ENCODE measurements at places on chromosomes 2 and 18.

DNA sequence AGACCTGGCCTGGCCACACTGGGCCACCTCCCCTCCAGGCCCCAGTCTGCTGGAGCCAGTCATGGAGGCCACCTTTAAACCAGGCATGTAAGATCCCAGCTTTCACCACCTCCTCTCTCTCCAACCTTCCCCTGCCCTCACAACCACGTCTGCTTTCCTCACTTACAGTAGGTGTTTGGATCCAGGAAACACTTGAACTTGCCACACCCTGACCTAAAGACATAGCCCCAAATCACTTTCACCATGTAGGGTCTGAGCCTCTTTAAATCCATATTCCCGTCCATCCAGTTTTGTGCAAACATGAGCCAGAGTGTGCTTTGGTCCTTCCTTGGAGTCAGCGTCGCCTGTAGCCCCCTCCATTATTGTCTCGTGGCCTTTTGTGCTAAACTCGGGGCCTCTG is 66.8 kb downstream of the NRP2 start:
- DNase-seq = no peak

DNA sequence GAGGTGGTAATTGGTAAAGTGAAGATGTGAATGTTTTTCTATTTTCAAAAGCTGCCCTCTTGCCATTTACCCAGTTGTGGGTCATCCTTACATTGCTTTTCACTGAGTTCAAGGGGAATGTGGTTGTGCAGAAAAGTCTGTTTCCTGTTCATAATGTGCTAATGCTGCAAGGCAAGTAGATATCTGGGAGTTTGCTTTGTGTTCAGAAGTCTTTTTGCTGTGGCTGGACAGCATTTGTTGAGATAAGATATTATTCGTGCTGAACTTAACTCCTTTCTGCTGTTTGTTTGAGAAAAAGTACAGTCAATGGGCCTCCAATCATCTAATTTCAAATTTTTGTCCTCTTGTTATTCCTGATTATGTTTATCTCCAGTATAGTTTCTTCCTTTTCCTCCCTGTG is 263.2 kb downstream of the LTBP1 start:
- no peak for DNase-seq

- no peak for DNase-seq
Measured at GRCh38 chr2:98310010-98310409, 36.2 kb upstream of the CNGA3 start.

DNA sequence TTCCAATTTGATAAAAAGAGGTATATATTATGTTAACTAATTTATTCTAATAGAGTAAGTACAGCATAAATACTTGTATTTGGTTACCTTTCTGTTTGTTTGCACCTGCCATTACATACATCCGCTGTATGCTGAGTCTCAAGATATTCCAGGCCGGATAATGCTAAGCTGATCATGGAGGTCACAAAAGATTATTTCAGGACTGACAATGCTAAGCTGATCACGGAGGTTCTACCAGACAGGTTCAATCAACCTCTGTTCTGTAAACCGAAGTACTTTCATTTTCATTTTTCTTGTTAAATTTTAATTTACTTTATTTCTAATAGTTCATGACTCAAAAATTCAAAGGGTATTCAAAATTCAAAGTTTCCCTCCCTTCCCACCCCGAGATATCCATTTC is 31.1 kb downstream of the PNO1 start:
- no peak for DNase-seq

- no peak for DNase-seq
Measured at GRCh38 chr2:18440141-18440661, 120.3 kb downstream of the RDH14 start.

DNA sequence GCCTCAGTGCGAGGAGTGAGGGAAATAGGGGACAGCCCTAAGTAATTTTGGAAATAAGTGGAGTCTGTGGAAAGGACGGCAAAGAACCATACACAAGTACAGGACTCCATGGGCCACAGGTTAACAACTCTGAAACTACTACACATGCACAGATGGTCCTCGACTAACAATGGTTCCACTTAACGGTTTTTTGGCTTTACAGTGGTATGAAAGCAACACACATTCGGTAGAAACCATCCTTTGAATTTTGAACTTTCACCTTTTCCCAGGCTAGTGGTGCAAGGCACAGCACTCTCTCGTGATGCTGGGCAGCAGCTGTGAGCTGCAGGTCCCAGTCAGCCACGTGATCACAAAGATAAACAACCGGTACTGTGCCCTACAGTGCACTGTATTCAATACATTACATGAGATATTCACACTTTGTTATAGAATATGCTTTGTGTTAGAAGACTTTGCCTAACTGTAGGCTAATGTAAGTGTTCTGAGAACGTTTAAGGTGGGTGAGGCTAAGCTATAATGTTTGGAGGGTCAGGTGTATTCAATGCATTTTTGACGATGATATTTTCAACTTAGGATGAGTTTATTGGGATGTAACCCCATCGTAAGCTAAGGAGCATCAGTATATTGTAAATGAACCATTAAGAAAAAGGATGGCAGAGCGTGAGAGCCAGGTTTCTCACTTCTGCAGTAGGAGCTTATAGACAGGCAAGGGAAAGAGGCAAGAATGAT is 44.6 kb downstream of the TBC1D8 start:
- no peak for DNase-seq

- no peak for DNase-seq
Measured at GRCh38 chr18:68152770-68153169, 562.1 kb downstream of the TMX3 start.

- no peak for DNase-seq
Measured at GRCh38 chr2:233072838-233073237, 12.7 kb downstream of the INPP5D start.

GRCh38 chr2:61411109-61411508 is 59.8 kb downstream of the USP34 start:
- no peak for DNase-seq

DNA sequence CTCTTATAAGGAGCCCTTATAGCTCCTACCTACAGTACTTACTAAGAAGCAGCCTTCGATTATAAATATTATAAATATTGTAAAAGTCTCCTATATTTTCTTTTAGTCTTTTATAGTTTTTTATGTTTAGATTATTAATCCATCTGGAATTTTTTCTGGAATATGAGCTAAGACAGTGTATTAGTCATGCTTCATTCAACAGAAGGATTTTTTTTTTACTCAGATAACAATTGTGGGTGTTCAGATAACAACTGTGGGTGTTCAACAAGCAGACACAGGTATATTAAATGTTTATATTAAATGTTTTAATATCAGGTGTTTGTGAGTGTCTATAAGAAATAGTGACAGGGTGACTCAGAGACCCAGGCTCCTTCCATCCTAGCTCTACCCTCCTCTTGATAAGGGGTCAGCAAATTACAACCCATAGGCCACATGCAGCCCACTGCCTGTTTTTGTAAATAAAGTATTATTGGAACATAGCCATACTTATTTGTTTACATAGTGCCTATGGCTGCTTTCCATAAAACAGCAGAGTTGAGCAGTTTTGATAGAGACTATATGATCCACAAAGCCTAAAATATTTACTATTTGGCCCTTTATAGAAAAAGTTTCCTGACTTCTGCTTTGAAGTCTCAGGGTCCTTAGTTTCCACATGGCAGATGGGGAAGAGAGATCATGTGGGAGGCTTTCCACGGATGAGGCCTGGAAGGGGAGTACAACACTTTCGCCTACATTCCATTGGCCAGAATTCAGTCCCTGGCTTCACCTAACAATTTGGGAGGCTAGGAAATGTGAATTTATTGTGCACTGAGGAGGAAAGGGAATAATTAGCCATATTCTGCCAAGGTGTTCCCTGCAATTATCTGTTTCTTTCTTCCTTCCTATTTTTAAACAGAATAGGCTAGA is 4.3 kb upstream of the SPATS2L start:
- DNase-seq = no peak

All from activated T-helper 1 cell treated with anti-CD3 and anti-CD28 coated beads, Interleukin-2, amount 50 U/mL, for 16 hours (primary cell).